RWPE2 (cell line): ENCODE measurements at places on chromosomes 4 and X.

GRCh38 chr4:12178614-12179610 is 750.2 kb upstream of the HS3ST1 start:
- no peak overlapping the region for H3K27ac ChIP-seq
- H3K27me3 ChIP-seq, result no peaks in the 10 kb centered on the region
- H3K4me3 ChIP-seq, result no peak overlapping the region
- no peaks in the 10 kb centered on the region for H3K4me1 ChIP-seq

DNA sequence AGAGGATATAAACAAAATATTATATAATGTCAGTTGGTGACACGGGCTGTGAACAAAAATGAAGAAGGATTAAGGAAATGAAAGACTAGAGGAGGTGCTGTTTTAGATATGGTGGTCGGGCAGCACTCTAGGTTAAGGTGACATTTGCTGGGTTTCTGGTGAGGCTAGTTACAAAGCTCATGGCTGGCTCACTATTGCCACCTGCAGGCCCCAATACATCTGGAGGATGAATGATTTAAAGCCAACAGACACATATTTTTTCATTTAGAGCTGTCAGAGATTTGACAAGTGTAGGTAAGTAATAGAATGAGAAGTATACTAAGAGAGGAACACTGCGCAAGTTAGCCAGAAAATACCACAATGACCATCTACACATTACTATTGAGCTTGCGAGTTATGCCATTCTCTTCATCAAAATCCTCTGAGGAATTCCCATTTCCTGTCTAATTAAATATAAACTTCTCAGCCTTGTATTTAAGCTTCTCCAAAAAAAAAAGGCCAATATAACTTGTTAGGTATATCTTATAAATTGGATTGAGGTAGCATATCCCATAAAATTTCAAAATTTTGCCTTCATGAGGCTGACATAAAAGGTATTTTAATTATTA is 6.4 kb upstream of the FGG start:
- H3K4me3 ChIP-seq, result no peak overlapping the region
- H3K27me3 ChIP-seq, result no peaks in the 10 kb centered on the region
- no peak for DNase-seq

GRCh38 chrX:22315151-22315550 is 42.4 kb downstream of the CBLL2 start:
- no peak overlapping the region for H3K4me3 ChIP-seq
- no peak for DNase-seq
- no peak overlapping the region for H3K27ac ChIP-seq
- no peaks in the 10 kb centered on the region for H3K4me1 ChIP-seq
- no peaks in the 10 kb centered on the region for H3K27me3 ChIP-seq

DNA sequence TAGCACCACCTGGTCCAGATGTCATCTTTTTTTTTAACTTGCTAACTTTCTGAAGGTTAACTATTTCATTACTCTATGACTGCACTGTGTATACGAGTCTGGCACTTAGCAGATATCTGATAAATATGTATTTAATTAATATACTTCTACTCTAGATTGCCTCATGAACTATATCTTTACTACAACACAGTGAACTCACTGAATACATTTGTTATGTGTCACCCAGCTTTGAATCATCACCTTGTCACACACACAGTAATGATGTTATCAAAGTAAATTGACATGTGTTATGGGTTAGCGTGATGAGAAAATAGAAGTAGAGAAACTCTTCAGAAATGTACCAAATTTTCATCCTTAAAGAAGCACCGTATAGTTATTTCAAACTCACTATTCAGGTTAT is 419.3 kb upstream of the ADGRL3 start:
- H3K36me3 ChIP-seq, result no peaks in the 10 kb centered on the region
- H3K4me3 ChIP-seq, result no peak overlapping the region
- H3K4me1 ChIP-seq, result no peaks in the 10 kb centered on the region
- no peak overlapping the region for H3K27ac ChIP-seq

- no peaks in the 10 kb centered on the region for H3K4me1 ChIP-seq
- H3K27me3 ChIP-seq, result no peaks in the 10 kb centered on the region
- no peak for DNase-seq
- H3K4me3 ChIP-seq, result no peak overlapping the region
Observed at GRCh38 chr4:950136-951020, 18.1 kb downstream of the TMEM175 start.

DNA sequence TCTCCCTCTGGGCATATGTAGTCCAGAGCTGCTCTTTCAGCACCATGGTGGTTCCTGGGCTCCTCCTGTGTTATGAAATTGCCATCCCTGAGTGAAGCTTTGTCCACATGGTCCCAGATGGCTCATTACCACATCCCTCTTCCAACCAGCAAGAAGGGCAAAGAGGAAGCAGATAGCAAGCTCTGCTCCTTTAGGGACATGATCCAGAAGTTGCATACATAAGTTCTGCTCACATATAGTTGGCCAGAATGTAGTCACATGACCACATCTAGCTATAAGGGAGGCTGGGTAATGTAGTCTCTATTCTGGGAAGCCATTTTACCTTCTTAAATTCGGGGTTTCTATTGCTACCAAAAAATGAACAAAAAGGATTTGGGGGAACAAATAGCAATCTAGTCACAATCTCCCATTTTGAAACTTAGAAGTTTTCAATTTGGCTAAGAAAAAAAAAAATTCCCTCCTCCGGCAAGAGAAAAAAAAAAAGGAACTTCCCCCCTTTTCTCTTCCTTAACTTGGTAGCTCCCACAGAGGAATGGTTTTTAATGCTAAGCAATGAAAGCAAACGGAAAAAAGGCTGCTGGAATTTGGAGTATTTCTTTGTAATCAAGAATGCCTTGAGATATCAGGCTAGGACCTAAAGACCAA is 88.2 kb upstream of the USP9X start:
- H3K4me1 ChIP-seq, result no peaks in the 10 kb centered on the region
- no peak for DNase-seq
- H3K27ac ChIP-seq, result no peak overlapping the region
- no peaks in the 10 kb centered on the region for H3K36me3 ChIP-seq
- H3K4me3 ChIP-seq, result no peak overlapping the region

- no peak overlapping the region for H3K27ac ChIP-seq
- peaks cover 23% of the 10 kb centered on the region for H3K36me3 ChIP-seq
- peaks cover 22% of the 10 kb centered on the region for H3K4me1 ChIP-seq
Observed at GRCh38 chr4:15035159-15035558, 32.9 kb downstream of the CPEB2 start.

- no peak overlapping the region for H3K27ac ChIP-seq
- no peaks in the 10 kb centered on the region for H3K27me3 ChIP-seq
- no peak for DNase-seq
- H3K36me3 ChIP-seq, result no peaks in the 10 kb centered on the region
- H3K4me1 ChIP-seq, result no peaks in the 10 kb centered on the region
Observed at GRCh38 chr4:159052315-159052714, 50.6 kb upstream of the RAPGEF2 start.

- no peaks in the 10 kb centered on the region for H3K27me3 ChIP-seq
- no peaks in the 10 kb centered on the region for H3K36me3 ChIP-seq
- DNase-seq, result no peak
Observed at GRCh38 chr4:140691369-140691768, 64.8 kb downstream of the TBC1D9 start.

DNA sequence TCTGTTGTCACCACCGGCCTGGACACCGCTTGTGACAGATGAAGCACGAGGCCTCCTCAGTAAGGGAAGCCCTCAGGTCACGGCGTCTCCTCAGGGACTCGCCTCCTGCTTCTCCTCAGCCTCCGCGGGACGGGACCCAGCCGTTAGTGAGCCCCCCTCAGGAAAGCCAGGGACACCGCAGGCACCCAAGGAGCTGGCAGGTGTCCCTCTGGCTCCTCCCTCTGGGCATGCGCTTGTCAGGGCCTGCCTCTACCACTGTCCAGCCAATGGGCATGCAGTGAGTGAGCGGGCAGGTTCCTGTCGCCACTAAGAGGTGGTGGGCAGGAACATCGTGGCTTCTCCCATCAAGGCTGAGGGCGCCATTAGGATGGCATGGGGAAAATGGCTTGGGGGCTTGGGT is 23.5 kb upstream of the CT55 start:
- no peaks in the 10 kb centered on the region for H3K4me1 ChIP-seq
- H3K36me3 ChIP-seq, result no peaks in the 10 kb centered on the region
- no peaks in the 10 kb centered on the region for H3K27me3 ChIP-seq
- no peak overlapping the region for H3K27ac ChIP-seq

GRCh38 chr4:166493924-166494345 is 620.9 kb downstream of the TLL1 start:
- no peaks in the 10 kb centered on the region for H3K27me3 ChIP-seq
- H3K4me1 ChIP-seq, result no peaks in the 10 kb centered on the region
- no peak for DNase-seq
- no peak overlapping the region for H3K27ac ChIP-seq
